Suppressor macrophage treated with lipopolysaccharide for 1 hour (primary cell): ENCODE measurements at places on chromosomes 3 and 15.

DNA sequence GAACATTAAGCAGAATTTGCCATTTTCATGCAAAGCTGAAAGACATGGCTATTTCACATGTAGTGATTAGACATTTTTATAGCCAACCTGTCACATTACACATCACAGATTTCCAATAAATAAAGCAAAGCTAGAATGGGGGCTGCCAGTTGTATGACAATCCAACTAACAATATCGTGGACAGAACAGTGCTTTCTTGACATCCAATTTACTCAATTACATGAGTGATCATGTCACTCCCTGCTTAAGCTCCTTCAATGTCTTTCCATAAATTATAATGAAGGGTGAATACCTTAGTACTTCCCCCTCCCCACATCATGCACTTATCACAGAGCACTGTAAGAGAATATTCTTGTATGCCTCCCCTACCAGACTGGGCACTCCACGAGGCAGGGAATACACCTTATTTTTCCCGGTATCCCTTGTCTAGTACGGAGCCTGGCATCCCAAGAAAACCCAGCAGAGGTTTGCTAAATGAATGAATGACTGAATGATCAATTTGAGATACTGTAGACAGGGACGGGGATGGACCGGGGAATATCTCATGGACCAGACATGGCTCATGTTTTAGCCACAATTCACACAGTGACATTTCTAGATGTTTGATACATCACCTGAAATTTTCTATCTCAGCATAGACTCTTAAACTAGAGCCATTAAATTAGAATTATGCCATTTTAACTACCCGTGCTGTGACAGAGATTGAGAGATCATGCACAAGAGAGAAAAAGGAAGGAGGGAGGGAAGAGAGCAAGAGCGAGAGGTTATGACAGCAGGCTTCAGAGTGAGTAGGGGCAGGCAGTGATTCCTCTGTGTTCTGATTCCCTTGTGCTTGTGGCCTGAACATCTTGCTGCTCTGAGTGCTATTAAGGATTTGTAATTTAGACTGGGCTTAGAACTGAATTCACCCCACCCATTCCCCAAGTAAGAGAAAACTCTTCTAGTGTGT, 77.7 kb downstream of the EPHB1 start:
- DNase-seq: no peak

- DNase-seq: no peak
Observed at GRCh38 chr15:69125236-69125635, 35.2 kb upstream of the GLCE start.

DNA sequence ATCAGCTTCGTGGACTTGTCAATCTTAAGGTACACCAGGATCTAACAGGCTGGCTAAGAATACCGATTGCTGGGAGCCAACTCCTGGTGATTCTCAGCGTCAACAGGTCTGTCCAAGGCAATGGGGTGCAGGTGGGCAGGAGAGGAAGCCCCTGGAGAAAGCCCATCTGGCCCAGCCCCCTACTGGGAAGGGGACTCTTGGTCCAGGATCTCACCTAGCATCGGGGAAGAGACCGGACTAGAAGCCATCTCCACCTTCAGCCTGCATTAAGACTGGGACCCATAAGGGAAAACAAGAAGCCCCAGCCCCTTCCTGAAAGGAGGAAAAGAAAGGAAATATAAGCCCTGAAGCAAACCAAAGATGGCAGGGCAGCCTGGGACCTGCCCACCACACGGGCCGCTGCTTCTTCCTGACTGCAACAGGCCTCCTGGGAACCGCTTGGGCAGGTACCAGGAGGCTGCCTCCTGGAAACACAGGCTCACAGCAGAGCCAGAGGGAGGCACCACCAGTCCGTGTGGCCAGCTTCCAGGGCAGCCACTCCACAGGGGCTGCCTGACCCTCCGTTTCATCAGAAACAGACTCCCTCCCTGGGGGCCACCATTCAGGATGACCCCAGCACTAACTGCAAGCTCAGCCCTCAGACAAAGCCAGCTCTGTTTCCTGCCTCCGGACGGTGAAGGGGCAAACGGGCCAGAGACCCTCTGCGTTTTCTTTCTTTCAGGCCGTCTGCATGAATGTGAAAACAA, 100.2 kb downstream of the LRIG1 start:
- DNase-seq: no peak

GRCh38 chr15:85934691-85935090, 140.0 kb upstream of the KLHL25 start:
- DNase-seq: no peak

- peak; percentile 80 for DNase-seq
Observed at GRCh38 chr15:94164202-94164807, 67.1 kb upstream of the MCTP2 start.

- DNase-seq: peak; percentile 79
Observed at GRCh38 chr3:138862924-138863775, 28.4 kb upstream of the PIK3CB start.

- DNase-seq: no peak
Observed at GRCh38 chr3:110165753-110166152, 828.4 kb upstream of the DPPA4 start.

DNA sequence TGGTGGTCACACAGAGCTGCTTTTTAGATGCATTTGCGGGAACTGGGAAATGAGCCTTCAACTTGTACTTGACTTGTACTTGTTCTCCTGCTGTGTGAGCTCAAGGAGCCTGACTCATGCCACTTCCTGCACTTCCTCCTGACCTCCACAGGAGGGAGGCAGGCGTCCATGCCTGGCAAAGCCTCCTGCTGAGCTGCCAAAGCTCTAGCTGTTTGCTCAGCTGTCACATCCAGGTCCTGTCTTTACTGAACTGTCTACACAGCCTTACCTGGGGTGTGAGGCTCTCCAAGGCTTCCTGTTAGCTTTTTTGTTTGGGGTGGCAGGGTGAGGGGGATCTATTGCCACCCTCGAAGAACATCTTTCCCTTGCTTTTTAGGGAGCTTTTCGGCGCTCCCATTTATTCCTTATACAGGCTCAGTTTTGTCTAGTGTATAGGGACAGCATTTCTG, 6.4 kb downstream of the THPO start:
- DNase-seq: peak; percentile 88

- no peak for DNase-seq
Observed at GRCh38 chr3:171236265-171237008, 209.9 kb upstream of the SLC2A2 start.

GRCh38 chr3:194049394-194049793, 86.6 kb upstream of the HES1 start:
- no peak for DNase-seq

DNA sequence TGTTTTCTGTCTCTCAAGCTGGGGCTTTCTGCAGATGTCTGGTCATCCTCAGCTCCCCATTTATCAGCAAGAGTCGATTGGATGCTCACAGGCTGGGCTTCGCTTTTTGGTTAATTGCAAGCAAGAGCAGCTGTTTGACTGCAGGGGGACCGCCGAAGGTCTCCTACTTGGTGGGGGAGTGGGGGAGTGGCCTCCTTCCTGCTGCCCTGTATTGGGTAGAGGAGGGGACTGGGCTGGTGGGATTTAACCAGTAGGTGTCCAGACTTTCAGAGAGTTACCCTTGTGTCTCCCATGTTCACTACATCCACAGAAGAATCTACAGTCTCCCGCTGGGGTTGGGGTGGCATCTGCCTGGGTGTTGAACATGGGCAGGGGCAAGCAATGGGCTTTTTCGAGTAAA, 78.7 kb downstream of the PLXNA1 start:
- no peak for DNase-seq

GRCh38 chr3:37905346-37905745, 43.7 kb downstream of the CTDSPL start:
- DNase-seq: no peak

DNA sequence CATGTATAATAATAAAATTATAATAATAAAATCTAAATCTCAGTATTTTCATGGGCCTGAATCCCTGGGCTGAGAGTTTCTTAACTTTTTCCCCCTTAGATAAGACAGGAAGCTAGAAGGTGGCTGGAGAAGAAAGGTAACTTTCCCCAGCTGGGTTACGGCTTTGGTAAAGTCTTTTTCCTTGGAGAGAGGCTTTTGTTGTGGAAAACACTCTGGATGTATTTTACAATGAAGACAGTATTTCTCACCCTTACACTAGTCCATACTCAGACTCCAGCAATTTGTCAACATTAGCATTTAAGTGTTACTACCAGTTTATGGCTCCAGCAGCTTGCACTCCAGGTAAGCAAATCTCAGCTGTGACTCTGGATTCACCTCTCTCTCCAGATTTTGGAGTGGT, 34.9 kb downstream of the APH1B start:
- no peak for DNase-seq

- no peak for DNase-seq
Observed at GRCh38 chr15:73282567-73283365, 86.0 kb downstream of the HCN4 start.

GRCh38 chr3:14523792-14524191, 16.4 kb downstream of the GRIP2 start:
- DNase-seq: no peak

GRCh38 chr3:143657391-143657790, 190.9 kb downstream of the SLC9A9 start:
- DNase-seq: no peak

- no peak for DNase-seq
Observed at GRCh38 chr3:58000306-58001085, 7.7 kb upstream of the FLNB start.

- no peak for DNase-seq
Observed at GRCh38 chr3:23758253-23758838, 47.4 kb upstream of the UBE2E1 start.

GRCh38 chr15:57327985-57328471, 48.3 kb upstream of the CGNL1 start:
- no peak for DNase-seq

GRCh38 chr3:42120866-42121265, 29.7 kb downstream of the TRAK1 start:
- no peak for DNase-seq

GRCh38 chr3:151740581-151740980, 6.9 kb downstream of the AADACL2 start:
- no peak for DNase-seq

DNA sequence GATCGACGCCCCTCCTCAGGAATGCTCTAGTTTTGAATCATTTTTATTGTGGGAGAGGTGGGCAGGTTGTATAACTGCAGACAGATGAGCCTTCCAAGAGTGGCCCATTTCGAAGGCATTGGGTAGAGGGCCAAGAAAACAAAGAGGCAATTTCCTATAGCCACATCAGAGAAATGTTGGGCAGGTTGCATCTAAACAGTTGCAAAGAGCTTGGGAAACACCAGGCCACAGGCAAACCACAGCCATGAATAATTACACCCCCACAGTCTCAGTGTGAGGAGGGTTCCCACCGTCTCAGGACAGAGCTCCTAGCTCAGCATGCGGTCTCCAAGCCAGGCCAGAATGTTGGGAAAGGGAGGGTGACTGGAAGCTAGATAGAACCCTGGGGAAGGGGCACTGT, 257.3 kb downstream of the ABHD5 start:
- no peak for DNase-seq

- DNase-seq: no peak
Observed at GRCh38 chr15:77505556-77505955, 84.9 kb downstream of the HMG20A start.

GRCh38 chr3:194910414-194910984, 224.8 kb downstream of the FAM43A start:
- peak; percentile 42 for DNase-seq

DNA sequence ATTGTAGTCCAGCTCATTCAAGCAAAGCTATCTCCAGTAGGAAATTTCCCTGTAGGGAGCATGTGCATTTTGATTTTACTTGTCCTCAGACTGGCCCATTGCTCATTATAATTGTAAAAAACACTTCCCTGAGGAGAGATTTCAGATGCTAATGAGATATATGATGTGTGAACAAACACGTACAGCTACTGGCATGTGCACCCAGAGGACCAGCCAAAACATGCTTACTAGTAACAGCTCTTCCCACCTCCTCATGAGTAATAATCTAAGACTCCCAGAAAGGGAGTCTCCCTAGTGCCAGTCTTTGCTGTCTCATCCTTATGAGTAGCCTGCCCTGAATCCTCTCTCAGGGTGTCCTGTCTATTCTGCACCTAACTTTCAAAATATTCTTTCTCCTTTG, 43.4 kb downstream of the FBXO22 start:
- DNase-seq: peak; percentile 81

GRCh38 chr3:171574556-171575240, 114.5 kb upstream of the TNIK start:
- no peak for DNase-seq

- no peak for DNase-seq
Observed at GRCh38 chr3:174100744-174101143, 703.2 kb downstream of the NLGN1 start.

GRCh38 chr3:128416578-128417211, 50.0 kb downstream of the DNAJB8 start:
- peak; percentile 63 for DNase-seq

DNA sequence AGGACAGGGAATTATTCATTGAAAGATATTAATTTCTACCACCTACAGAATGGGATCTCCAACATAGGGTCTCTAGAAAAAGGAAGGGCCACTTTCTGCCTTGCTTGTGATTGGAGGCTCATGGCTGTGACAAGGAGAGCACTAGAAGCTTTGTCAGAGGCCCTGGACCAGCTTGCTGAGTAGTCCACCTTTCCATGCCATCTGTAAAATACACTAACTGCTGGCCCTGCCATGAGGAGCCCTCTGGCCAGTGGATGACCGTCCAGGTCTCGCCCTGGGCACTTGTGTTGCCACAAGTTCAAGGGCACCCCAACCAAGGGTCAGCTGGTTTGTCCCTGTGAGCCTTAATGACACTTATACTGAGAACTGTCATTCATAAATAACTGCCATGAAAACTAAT, 1.6 kb upstream of the SYNM start:
- no peak for DNase-seq

DNA sequence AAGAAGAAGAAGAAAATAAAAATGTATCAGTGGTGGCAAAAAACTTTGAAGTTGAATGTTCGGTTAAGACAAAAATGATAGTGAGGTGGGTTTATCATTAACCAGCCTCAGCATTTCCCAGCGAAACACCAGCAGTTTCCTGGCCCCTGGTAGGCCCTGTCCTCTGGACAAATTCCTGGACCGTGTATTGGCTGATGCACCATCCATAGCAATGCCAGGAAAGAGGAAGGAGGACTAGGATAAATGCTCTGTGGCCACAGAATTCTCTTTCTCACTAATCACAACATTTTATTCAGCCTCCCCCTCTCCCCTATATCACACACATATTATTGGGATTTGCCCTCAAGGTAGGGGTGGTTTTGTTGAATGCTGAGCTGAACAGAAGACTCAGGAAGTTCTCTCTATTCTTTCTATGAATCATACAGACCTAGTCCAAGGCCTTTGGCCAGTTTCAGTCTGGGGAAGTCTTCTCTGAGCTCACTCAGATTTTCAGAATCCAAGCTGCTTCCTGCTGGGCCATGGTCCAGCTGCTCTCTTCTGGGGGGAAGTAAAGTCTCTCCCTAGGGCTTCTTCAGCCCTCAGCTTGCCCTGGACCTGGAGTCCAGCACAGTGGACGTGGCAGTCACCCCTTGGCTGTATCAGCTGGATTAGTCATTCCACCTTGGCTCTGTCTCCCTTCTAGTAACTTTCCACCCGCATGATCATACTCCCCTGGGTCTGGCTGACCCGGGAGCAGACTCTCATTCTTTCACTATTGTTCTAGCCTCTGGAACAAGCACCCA, 27.6 kb downstream of the SLC28A1 start:
- peak; percentile 64 for DNase-seq
